Effector memory CD8-positive, alpha-beta T cell (primary cell): ENCODE measurements at places on chromosomes 7 and 10.

DNA sequence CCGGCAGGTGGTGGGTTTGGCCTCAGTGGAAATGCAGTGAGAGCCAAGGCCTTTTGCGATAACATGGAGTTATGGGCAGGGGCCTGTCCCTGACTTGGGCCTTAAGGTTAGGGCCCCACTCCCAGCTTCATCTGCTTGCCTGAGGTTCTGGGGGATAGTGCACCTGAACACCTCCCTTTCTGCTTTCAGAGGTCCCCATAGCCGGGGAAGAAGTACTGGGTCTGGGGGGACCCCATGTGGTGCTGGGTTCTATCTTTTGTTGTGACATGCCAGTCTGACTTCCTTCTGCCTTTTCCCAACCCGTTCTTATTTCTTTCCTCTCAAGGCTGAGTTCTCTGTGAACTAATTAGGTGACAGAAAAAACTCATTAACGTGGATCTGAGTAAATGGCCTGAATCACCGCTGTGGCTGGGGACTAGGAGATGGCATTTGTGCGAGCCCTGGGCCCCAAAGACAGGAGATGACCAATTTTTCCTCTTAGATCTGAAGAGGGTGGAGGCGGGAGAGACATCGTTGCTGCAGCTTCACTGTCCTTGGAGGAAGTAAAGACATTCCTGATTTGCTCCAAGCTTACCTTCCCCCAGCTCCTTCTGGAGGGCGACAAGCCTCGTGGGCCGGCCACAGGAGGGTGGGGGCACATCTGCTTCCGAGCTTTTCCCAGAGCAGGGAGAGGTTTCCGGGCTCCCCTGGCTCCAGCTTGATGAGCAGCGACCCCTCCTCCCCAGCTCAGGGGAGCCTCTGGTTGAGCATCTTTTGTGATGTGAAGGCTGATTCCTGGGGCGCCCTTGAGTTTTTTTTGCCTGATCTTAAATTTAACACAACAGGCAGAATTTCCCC lies 2.0 kb downstream of the AGAP3 start:
- H3K27me3 ChIP-seq, result peaks cover 9% of the 10 kb centered on the region
- no peak for DNase-seq

GRCh38 chr7:30644286-30644955 lies 37.8 kb downstream of the CRHR2 start:
- H3K27me3 ChIP-seq, result no peaks in the 10 kb centered on the region
- H3K36me3 ChIP-seq, result no peaks in the 10 kb centered on the region
- H3K4me1 ChIP-seq, result no peaks in the 10 kb centered on the region
- H3K4me3 ChIP-seq, result no peak overlapping the region

- H3K36me3 ChIP-seq, result peaks cover 2% of the 10 kb centered on the region
- H3K4me1 ChIP-seq, result no peaks in the 10 kb centered on the region
- H3K4me3 ChIP-seq, result no peak overlapping the region
- no peak for DNase-seq
- no peak overlapping the region for H3K27ac ChIP-seq
These were observed 90.9 kb downstream of the CHST15 start for GRCh38 chr10:124002391-124003069.

DNA sequence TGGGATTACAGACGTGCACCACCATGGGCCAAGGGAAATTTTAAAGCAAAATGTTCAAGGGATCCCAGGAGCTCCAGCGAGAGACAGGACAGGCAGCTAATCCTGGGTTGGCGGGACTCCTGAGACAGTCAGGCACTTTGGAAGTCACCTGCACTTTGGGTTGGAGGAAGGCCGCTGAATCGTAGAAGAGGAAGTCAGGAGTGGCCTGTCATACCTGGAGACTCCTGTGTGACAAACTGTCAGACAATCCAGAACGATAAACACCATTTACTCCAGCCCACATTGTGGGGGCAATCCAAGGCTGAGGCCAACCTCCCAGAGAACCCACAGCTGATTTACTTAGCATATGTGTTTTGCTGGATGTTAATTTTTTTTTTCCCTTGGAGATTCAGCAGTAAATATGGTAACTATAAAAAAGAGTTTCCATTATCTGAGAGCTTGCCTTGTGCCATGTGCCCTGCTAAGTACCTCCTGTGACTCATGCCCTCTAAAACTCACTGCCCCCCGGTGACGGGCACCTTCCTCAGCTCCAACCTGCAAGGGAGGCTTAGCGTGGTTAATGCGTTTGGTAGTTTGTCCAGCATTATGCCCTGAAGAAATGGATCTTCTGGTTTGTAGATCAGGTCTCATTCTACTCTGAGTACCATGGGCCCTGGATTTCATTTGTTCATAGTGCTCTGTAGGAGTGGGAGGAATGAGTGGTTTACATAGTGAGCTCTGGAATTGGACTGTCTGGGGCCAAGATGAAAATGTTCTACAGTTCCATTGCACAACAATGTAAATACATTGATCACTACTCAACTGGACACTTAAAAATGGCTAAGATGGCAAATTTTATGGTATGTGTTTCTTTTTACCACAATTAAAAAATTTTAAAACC lies 50.9 kb downstream of the ICA1 start:
- H3K27ac ChIP-seq, result no peak overlapping the region
- no peaks in the 10 kb centered on the region for H3K27me3 ChIP-seq
- no peak overlapping the region for H3K4me3 ChIP-seq
- H3K4me1 ChIP-seq, result no peaks in the 10 kb centered on the region
- DNase-seq, result no peak
- H3K36me3 ChIP-seq, result no peaks in the 10 kb centered on the region

GRCh38 chr7:143419880-143420279 lies 11.2 kb upstream of the EPHA1 start:
- H3K36me3 ChIP-seq, result no peaks in the 10 kb centered on the region
- H3K27ac ChIP-seq, result no peak overlapping the region
- H3K4me1 ChIP-seq, result no peaks in the 10 kb centered on the region
- DNase-seq, result no peak

GRCh38 chr7:17773289-17773626 lies 167.0 kb downstream of the SNX13 start:
- no peak for DNase-seq
- no peaks in the 10 kb centered on the region for H3K27me3 ChIP-seq
- no peak overlapping the region for H3K4me3 ChIP-seq
- no peak overlapping the region for H3K27ac ChIP-seq
- H3K36me3 ChIP-seq, result peaks cover 2% of the 10 kb centered on the region

GRCh38 chr10:48802611-48803071 lies 118.0 kb downstream of the WDFY4 start:
- peaks cover 8% of the 10 kb centered on the region for H3K4me1 ChIP-seq
- H3K36me3 ChIP-seq, result peaks cover 6% of the 10 kb centered on the region
- no peak overlapping the region for H3K4me3 ChIP-seq
- H3K27me3 ChIP-seq, result peaks cover 13% of the 10 kb centered on the region
- no peak for DNase-seq

DNA sequence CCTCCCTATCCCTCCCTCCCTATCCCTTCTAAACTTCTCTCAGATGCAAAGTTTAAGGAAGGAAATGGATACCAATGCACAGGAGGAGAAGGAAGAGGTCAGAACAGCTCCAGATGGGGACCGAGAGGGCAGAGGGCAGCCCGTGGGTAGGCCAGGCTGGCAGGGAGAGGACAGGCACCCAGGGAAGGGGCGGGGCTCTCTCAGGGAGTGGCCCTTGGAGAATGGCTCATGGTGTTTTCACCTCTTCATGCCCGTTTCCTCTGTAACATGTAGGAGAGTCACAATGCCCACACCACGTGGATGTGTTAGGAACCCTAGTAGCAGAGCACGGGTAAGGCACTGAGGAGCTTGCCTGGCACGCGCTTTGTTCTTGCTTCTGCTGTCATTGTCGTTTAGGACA lies 264.5 kb downstream of the CELF2 start:
- peaks cover 23% of the 10 kb centered on the region for H3K4me1 ChIP-seq
- no peak overlapping the region for H3K4me3 ChIP-seq
- H3K27ac ChIP-seq, result no peak overlapping the region
- H3K27me3 ChIP-seq, result no peaks in the 10 kb centered on the region
- no peak for DNase-seq

- H3K36me3 ChIP-seq, result peaks cover 15% of the 10 kb centered on the region
- peaks cover 1% of the 10 kb centered on the region for H3K4me1 ChIP-seq
- H3K27ac ChIP-seq, result no peak overlapping the region
- DNase-seq, result no peak
- H3K27me3 ChIP-seq, result no peaks in the 10 kb centered on the region
These were observed 22.8 kb upstream of the FOXL3 start for GRCh38 chr7:266851-267840.

DNA sequence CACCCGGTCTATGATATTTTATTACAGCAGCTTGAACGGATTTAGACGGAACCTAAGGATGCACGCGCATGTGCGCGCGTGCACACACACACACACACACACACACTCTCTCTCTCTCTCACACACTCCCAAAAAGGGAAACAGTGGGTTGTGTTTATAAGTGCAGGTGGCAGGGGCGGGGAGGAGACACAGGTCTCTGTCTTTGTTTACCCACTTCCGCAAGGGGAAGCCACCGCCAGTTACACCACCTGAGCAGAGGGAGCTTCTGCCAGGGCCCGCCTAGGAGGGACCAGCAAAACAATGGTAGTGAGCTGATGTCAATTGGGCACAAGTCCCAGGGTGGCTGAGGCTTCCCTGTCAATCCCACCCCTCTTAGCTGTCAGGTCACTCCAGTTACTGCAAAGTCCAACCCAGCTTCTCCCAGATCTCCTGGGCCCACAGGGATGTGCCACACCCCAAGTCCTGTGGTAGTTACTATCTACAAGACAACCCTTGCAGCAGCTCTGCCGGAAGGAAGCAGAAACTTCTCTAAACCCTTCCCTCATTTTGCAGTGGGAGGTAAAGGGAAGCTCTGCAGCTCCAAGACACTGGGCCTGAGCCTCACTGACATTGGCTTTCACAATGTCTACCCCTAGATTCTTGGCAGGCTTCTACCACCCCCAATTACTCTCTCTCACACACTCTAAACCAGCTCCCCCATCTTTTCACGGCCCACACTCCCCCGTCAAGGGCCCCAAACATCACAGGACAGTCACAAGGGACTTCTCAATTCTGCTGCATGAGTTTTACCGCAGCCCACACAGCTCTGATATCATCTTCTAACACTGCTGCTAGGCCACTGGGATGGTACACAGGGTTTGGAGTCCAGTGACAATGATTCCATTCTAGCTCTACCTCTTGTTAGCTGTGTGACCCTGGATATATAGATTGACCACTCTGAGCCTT lies 17.6 kb downstream of the ANXA11 start:
- peaks cover 67% of the 10 kb centered on the region for H3K4me1 ChIP-seq
- DNase-seq, result peak; percentile 71
- peak overlapping the region; percentile 52 for H3K4me3 ChIP-seq

DNA sequence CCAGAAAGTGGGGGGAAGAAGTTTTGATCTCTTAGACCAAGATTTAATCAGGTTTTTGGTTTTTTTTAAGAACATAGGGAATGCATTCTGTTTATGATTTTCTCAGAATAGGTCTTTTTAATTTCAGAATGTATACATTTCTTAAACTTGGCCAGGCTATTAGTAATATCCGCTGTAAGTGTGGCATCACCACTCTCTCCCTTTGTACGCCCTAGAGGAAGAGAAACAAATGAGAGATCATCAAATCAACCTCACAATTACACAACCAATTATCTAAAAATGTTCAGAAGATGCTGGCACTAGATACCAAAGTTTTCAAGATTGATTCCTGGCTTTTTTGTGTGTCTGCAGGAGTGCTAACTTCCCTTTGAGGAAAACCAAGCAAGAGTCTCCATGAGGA lies 70.0 kb downstream of the KLF6 start:
- no peak overlapping the region for H3K4me3 ChIP-seq
- no peak overlapping the region for H3K27ac ChIP-seq
- DNase-seq, result no peak
- peaks cover 18% of the 10 kb centered on the region for H3K27me3 ChIP-seq

DNA sequence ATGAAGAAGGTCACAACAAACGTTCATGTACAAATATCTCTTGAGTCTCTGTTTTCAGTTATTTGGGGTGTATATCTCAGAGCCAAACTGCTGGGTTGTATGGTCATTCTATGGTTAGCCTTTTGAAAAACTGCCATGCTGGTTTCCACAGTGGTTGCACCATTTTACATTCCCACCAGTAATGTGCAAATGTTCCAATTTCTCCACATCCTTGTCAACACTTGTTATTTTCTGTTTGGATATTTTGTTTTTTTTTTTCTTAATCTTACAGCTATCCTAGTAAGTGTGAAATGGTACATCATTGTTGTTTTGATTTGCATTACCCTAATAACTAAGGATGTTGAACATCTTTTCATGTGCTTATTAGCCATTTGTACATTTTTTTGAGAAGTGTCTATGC lies 13.0 kb upstream of the C1GALT1 start:
- no peak overlapping the region for H3K27ac ChIP-seq
- H3K36me3 ChIP-seq, result no peaks in the 10 kb centered on the region
- H3K4me1 ChIP-seq, result peaks cover 8% of the 10 kb centered on the region
- no peak overlapping the region for H3K4me3 ChIP-seq

GRCh38 chr7:37371755-37372154 lies 76.9 kb downstream of the ELMO1 start:
- no peaks in the 10 kb centered on the region for H3K27me3 ChIP-seq
- no peak overlapping the region for H3K4me3 ChIP-seq
- peaks cover 23% of the 10 kb centered on the region for H3K4me1 ChIP-seq
- H3K27ac ChIP-seq, result no peak overlapping the region

GRCh38 chr10:77911535-77912123 lies 14.9 kb downstream of the DLG5 start:
- DNase-seq, result no peak
- peaks cover 18% of the 10 kb centered on the region for H3K4me1 ChIP-seq
- H3K27ac ChIP-seq, result no peak overlapping the region
- H3K27me3 ChIP-seq, result no peaks in the 10 kb centered on the region
- H3K4me3 ChIP-seq, result no peak overlapping the region

- H3K4me1 ChIP-seq, result peaks cover 39% of the 10 kb centered on the region
- H3K27me3 ChIP-seq, result no peaks in the 10 kb centered on the region
- H3K4me3 ChIP-seq, result no peak overlapping the region
- H3K27ac ChIP-seq, result peak overlapping the region; percentile 88
These were observed 8.3 kb upstream of the DENND10 start for GRCh38 chr10:119095640-119096039.

DNA sequence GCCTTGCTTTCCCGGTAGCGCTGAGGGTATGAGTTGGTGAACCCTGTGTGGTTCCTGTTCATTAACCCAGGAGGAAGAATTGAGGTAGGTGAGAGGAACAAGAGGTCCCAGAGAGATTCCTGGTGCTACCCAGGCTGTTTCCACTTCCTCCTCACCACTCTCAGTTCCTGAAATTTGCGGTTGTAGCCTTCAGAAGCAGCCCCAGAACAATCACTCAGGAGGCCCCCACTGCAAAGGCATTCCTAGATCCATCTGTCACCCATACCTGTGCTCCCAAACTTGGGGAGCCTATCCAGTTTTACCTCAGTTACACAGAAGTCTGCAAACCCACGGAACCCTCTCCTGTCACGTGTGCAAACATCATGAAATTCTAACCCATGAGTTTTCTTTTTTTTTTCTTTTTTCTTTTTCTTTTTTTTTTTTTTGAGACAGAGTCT lies 9.0 kb upstream of the PIP4K2A start:
- H3K27me3 ChIP-seq, result no peaks in the 10 kb centered on the region
- no peak overlapping the region for H3K27ac ChIP-seq
- no peak for DNase-seq
- no peaks in the 10 kb centered on the region for H3K36me3 ChIP-seq

- H3K4me1 ChIP-seq, result no peaks in the 10 kb centered on the region
- DNase-seq, result no peak
- no peak overlapping the region for H3K27ac ChIP-seq
- no peak overlapping the region for H3K4me3 ChIP-seq
- H3K36me3 ChIP-seq, result no peaks in the 10 kb centered on the region
These were observed 55.2 kb downstream of the LHPP start for GRCh38 chr10:124516746-124517397.

- no peak overlapping the region for H3K27ac ChIP-seq
- H3K36me3 ChIP-seq, result no peaks in the 10 kb centered on the region
- no peaks in the 10 kb centered on the region for H3K4me1 ChIP-seq
- DNase-seq, result no peak
These were observed 707.2 kb downstream of the PARD3 start for GRCh38 chr10:34107626-34108516.
